ENCODE measurements at places on chromosomes 3 and 15. TPM values are rescaled to one million over a fixed set of nuclear protein-coding genes. Genes with fewer than 3 reads are reported as not detected.

Gene MRAS
- 1.0 TPM for total RNA-seq

Gene TUBGCP5
- 20.4 TPM for total RNA-seq

Gene FMN1
- 0.45 TPM for total RNA-seq

Gene MYO5C
- total RNA-seq = 1.6 TPM

Gene HDC
- 0.22 TPM for total RNA-seq

Gene LMAN1L
- total RNA-seq = 0.36 TPM

Gene GABRG3
- not detected for total RNA-seq

All from activated naive CD8-positive, alpha-beta T cell treated with anti-CD3 and anti-CD28 coated beads, Interleukin-2, amount 10 ng/mL, durations not matched to agents 7 days and 5 days (primary cell).